ENCODE measurements at places on chromosomes 5 and 9.

DNA sequence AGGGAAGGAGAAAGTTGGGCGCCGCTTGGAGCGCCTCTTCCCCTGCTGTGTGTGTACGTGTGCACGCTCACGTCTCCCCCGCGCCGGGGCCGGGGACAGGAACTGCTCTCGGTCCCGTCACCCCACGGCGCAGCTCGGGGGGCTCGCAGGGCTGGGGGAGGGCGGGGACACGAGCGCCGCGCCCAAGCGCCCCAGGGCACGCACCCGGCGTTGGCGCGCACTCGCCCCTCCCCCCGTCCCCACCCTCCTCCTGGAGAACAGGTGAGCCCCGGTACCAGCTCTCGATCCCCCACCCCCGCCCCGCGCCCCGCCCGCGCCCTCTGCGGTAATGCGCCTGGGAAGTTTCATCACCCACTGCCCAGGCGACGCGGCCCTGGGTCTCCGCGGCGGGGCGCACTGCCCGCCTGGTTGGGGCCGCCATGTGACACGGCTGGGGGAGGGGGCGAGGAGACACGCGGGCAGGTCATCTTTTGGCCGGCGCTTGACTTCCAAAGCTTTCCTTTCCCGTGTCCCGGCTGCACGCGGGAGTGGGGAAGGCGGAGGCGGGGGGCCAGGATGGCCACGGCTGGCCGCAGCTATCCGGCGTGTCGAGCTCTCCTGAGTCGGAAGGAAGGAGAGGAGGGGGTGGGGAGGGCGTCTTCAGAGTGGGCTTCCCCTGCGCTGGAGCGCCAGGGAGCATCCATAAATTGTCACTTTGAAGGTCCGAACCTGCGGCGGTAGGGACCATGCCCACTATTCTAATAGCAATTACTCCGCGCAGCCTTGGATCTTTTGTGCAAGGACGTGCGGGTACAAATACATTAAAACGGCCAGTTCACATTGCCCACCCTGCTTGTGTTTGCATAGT is 1.5 kb upstream of the STC2 start:
- peak; percentile 25 for DNase-seq

- no peak for DNase-seq
These were observed 5.0 kb downstream of the FAM163B start for GRCh38 chr9:133604214-133604613.

GRCh38 chr5:109038209-109038840 is 290.6 kb downstream of the FER start:
- no peak for DNase-seq

DNA sequence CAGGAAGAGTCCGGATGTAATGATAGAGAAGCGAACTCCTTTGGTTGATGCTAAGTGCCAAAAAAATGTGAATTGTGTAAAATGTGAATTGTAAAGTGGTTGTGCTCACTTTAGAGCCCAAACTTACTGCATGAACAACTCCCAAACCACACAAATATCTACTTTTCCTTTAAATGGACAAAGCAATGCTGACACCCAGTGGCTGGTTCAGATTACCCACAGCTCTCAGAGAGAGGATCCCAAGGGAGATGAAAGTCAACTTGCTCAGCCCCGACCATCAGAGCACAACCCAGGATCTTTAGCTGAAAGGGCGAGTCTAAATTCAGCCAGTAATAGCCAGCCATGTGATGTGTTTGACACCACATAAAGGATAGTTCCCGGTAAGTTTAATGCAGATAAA is 133.7 kb downstream of the NMUR2 start:
- DNase-seq: no peak

- DNase-seq: no peak
These were observed 27.0 kb downstream of the SLC22A4 start for GRCh38 chr5:132321109-132321721.

DNA sequence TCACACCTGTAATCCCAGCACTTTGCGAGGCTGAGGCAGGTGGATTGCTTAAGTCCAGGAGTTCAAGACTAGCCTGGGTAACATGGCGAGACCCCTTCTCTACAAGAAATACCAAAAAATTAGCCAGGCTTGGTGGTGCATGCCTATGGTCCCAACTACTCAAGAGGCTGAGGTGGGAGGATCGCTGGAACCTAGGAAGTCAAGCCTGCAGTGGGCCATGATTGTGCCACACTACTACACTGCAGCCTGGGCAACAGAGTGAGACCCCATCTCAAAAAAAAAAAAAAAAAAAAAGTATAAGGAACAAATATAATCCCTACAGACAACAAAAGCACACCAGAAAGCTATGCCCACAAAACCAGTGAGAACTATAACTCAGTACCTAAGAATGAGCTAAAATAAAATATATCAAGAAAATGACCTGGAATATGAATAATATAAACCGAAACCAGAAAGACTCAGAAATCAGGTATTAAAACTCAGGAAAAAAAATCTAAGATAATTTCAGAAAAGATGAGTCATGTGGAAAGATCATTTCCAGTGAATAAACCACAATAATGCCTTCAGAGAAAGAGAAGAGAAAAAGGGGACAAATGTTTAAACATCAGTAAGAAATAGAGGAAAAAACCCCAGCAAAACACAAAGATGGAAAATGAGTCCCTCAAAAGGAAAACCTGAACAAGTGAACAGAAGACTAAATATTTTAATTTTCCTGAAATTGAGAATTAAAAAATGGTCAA is 57.4 kb downstream of the GOLPH3 start:
- DNase-seq: no peak

- no peak for DNase-seq
These were observed 15.6 kb upstream of the DMXL1 start for GRCh38 chr5:119055294-119055693.

DNA sequence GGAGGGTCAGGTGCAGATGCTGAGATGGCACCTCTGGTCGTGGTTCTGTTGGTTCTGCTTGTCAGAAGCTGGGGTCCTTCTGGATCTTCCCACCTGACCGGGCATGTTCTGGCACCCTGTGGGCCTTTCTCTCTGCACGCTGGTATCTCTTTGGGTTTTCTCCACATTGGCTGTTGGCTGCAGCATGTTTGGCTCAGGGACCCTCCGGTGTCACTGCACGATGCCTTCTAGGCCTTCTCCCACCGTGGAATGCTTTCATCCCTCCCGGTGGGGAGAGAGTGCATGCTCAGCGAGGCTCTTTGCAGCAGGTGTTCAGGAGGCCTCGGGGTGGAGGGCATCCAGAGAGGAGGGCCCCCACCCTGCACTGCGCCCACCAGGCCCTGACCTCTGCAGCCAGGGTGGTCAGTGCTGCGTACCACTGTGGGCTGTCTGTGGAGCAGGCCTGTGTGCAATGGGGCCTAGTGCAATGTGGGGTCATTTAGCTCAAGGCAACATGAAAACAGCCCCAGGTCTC is 119.4 kb downstream of the WNK2 start:
- DNase-seq: no peak

- DNase-seq: no peak
These were observed 104.5 kb upstream of the CHD1 start for GRCh38 chr5:99033014-99033900.

GRCh38 chr5:120327180-120327579 is 136.9 kb upstream of the PRR16 start:
- DNase-seq: no peak

GRCh38 chr5:145362266-145362665 is 472.9 kb downstream of the PRELID2 start:
- DNase-seq: no peak

GRCh38 chr5:173094012-173094661 is 38.0 kb downstream of the CREBRF start:
- DNase-seq: no peak

- DNase-seq: no peak
These were observed 25.4 kb downstream of the MRPL22 start for GRCh38 chr5:154966081-154966841.

- no peak for DNase-seq
These were observed 1.5 kb downstream of the F2R start for GRCh38 chr5:76717222-76718083.

- no peak for DNase-seq
These were observed 16.4 kb downstream of the ATP6V0E1 start for GRCh38 chr5:172999974-173000373.

DNA sequence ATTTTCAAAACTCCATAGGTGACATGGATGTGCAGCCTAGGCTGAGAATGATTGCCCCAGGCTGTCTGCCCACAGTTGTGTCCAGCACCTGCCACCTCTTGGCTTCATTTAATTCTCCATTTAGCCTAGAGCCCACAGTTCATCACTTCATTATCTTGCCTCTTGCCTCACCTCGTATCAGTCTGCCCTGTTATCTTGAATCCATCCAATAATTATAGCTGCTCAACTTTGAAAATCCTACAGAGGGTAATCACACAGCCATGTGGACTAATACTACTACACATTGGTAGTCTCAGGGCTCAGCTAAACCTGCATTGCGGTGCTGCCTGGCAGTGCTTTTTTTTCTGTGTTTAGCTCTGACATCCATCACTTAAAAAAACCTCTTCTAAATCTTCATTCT is 7.4 kb downstream of the UGCG start:
- no peak for DNase-seq
